ENCODE measurements at places on chromosomes 12 and 14.

DNA sequence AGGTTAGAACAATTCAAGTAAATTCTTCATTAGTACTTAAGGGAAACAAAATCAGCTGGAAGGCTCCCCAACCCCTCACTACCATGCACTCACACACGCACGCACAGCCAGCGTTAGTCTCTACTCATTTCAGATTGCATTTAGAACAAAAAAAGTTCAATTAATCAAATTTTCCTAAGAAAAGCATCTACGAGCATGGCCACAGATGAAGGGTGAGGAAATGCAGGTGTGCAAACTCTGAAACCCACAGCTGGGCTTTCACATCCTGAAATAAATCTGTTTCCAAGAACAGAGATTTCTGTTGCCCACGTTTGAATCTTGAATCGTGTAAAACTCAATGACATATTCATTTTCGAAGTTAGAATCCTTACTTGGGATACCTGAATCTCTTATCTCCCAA, 62.6 kb downstream of the SEL1L start:
- no peak for DNase-seq

DNA sequence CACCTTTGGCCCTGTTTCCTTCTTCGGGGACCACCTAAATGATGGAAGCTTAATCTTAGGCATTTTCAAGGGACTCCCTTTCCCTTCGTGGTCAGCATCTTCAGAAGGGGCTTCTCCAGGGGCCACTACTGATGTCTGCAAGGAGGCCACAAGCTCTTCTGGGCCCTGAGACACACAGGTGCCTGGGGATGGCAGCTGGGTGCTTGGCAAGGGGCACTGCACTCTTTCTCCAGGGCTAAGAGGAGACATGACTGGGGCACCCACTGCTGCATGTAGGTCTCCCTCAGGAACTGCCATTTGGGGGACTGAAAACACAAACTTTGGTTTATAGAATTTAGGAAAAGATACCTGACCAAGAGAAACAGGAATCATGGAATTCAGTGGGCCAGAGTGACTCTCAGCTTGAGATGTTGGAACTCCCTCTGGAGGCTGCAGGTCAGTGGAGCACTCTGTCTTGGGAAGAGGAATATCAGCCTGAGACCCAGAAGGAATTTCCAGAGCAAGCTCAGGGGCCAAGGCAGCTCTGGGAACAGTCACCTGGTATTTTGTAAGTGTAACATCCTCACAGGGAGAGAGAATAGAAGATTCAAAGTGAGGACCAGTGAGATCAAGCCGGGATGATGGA, 16.0 kb downstream of the PLD4 start:
- DNase-seq = no peak

- peak; percentile 51 for DNase-seq
Measured at GRCh38 chr12:105858981-105859710, 279.6 kb downstream of the NUAK1 start.

- DNase-seq = peak; percentile 4
Measured at GRCh38 chr12:94998326-94998725, 5.2 kb downstream of the NDUFA12 start.

- DNase-seq = peak; percentile 54
Measured at GRCh38 chr14:77302926-77303325, 17.8 kb downstream of the POMT2 start.

DNA sequence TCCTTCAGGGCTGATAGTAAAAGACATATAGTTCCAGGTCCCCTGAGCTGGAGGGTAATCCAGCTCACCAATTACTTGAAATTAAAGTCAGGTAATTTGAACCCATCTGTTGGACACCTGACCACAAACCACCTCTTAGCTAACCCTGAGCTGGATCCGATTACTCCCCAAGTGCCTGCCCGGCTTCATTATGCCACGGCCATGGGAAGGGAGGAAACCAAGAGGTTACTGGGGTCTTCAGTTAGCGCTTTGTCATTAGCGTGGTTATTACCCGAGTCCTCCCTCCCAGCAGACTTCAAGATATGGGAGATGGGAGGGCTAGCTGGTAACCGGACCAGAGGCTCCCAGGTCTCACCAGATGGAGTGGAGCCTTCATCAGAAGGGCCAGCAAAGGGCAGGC, 1071.4 kb downstream of the BCL11B start:
- no peak for DNase-seq

GRCh38 chr12:102535306-102535705, 54.9 kb upstream of the IGF1 start:
- no peak for DNase-seq

DNA sequence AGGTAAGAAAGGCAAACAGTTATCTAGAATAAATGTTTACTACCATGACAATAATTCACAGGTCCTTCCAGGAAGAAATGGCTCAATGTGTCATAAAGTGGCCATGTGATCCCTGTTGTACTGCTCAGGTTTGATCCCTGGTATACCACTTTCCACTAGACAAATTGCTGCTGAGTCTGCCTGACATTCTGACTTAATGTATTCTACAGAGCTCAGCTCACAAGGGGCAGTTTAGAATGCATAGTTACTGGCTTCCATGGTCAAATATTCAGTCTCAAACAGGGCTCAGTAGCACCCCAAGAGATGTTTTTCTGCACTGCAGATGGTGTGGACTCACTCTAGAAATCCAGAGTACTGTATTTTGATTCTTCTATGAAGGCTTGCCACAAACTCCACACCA, 21.8 kb downstream of the TSHR start:
- no peak for DNase-seq

GRCh38 chr14:93688239-93688666, 100.0 kb downstream of the PRIMA1 start:
- DNase-seq = no peak

DNA sequence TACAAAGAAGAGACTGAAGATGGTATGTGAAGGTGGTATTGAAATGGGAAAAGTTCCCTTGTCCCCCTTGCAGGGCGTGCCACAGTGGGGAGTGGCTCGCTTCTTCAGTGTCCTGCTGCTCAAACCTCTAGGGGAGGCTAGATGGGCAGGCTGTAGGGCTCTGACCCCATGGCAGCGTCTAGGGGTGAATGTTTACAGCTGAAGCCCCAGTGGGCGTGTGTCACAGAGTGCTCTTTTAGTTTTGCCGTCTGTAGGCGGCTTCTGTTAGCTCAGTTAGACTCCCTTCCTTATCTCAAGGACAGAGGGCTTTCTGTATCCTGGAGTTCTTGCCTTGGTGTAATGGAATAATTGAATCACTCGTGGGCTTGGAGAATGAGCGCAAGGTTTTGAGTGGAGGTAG, 266.2 kb downstream of the RAD51B start:
- no peak for DNase-seq

DNA sequence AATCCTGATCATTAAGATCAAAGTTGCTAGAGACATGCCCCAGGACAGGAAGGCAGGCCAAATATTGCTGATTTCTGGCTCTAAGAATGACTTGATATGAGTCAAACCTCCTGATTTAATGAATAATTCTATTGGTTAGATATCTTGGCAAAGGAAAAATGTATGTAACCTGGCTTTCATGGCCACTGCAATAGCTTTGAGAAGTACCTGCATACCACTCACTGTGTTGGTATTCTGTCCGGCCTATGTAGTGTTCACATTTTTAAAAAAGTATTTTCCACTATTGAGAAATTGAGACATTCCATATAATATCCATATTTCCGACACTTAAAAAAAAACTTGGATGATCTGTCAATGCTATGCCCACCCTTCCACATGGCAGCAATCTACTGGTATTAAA, 283.1 kb upstream of the SOX5 start:
- DNase-seq = no peak

GRCh38 chr12:131134523-131135310, 181.0 kb downstream of the ADGRD1 start:
- DNase-seq = no peak

DNA sequence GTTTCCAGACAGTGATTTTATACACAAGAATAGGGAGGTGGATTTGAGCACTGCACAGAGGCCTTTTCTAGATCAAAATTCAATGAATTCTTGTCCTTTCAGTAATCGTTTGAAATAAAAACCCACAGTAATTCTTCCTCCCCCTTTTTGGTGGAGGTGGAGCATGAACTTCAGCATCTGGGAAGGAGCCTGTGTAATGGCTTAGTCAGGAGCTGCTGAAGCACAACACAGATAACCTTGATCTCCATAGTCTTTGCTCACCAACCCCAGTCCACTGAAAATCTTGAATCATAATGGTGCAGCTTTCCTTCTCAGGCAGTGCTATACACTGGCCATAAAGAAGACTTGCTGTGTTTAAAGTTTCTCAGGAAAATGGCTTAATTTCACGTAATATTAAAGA, 6.4 kb upstream of the TBPL2 start:
- no peak for DNase-seq

GRCh38 chr12:131017477-131017991, 63.8 kb downstream of the ADGRD1 start:
- DNase-seq = no peak

GRCh38 chr14:68696721-68697495, 96.0 kb downstream of the ZFP36L1 start:
- DNase-seq = no peak

DNA sequence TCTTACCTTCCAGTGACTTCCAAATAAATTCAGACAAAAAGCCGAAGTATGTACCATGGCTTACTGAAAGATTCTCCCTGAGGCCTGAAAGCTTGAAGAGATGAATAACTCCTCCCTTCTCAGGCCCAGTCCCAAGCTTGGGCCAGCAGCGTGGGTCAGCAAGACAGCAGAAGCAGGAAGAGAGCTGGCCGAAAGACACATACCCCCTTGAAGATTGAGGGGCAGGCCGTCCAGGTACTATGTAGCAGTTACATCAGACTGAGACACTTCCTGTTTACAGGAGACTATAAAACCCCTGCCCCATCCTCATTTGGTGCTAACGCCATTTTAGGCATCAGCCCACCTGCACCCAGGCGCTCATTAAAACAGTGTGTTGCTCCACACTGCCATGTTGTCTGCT, 15.0 kb downstream of the NDUFA12 start:
- DNase-seq = no peak

- DNase-seq = no peak
Measured at GRCh38 chr14:94542111-94542810, 19.0 kb upstream of the SERPINA4 start.

DNA sequence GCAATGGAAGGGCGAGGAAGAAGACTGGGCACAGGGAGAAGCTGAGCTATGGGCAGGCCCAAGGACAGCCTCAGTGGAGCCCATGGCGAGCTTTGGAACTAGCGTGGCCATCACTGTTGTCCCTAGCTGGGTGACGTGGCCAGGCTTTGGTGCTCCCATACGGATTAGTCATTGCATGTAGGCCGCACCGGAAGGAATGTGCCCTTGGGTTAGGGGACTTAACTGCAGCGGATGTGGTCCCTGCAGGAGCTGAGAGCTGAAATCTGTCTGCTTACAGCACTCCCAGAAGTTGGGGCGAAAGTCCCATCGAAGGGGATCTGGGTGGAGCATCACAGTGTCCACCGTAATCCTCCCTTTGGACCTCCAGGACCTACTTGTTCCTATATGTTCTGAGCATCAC, 133.7 kb downstream of the PAPOLA start:
- DNase-seq = no peak

DNA sequence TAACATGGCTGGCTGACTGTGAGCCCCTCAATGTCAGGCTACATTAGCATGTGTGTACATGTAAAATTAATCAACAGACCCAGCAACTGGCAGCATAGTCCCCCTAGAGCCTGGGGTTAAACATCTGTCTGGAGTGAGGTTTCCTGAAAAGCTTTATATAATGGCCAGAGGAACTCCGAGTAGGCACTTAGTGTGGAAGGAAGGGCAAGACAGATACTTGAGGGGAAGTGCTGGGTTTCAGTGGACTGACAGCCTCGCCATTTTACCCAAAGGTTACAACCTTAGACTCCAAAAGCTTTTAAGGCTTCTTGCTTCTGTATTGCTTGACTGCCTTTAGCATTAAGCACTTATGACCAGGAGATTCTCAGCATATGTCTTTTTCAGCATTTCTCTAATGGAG, 430.8 kb downstream of the FLRT2 start:
- DNase-seq = no peak

DNA sequence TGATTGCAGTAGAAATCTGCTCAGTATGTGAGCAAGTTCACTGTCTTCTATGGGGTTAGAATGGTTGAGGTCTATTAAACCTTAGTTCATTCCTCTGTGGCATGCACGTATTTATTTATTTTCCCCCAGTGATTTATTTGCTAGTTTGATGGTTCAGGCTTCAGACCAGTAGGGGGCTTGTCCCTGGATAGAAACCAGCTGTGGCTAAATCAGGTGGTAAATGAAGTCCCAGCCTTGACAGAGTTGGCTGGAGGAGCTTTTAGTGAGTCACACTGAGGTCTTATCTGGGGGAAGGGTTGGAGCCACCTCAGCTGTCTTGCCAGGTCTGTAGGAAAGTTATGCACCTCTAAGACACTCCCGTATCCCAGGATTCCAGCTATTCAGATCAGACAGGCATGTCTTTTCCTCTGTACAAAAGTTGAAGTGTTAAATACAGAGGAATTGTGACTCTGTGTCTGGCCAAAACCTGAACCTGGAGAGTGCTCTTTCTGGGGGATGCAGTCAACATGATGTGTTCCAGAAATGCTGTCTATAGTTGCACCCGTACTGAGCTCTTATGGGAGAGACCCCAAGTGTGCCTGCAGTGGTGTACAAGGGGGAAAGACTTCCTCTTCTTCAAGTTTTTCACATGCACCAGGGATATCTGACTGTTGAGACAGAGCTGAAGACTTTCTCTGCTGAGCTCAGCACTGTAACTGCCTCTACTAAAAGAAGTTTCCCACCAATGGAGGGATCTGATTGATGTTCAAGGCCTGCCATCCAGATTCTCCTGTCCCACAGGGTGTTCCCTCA, 1322.1 kb downstream of the TMEM121 start:
- no peak for DNase-seq

- no peak for DNase-seq
Measured at GRCh38 chr12:70854881-70855568, 65.5 kb downstream of the PTPRR start.

DNA sequence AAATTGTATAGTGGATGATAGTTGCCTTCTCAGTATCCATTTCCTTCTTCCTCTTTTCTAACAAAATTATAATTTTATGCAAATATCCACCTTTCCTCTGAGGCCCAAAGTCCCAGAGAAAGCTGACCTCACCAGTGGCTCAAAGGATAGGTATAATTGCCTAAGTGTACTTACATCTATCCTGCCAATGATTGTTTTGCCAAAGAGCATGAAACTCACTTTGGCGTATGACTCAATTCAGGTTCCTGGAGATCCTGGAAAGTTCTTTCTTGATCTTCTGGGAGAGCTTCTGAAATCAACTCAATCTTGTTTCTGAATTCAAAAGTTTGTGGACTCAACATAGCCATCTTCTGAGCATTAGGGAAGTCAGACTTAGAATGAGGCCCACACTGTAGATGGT, 10.5 kb upstream of the RBM25 start:
- DNase-seq = no peak

- DNase-seq = no peak
Measured at GRCh38 chr12:26156201-26156871, 31.5 kb upstream of the BHLHE41 start.

DNA sequence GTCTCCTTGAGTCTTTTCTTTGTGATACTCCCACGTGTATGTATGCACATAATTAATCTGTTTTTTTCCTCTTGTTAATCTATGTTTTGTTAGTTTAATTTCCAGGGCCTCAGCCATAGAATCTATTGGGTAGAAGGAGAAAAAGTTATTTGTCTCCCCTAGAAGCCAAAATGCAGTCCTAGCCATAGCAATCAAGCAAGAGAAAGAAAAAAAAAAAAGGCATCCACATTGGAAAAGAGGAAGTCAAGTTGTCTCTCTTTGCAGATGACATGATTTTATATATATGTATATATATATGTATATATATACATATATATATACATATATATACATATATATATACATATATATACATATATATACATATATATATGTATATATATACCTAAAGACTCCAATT, 25.4 kb upstream of the ETV6 start:
- DNase-seq = no peak

- no peak for DNase-seq
Measured at GRCh38 chr14:91372671-91373495, 44.7 kb downstream of the CCDC88C start.
